ENCODE measurements at places on chromosomes 12 and 14.

- no peak for DNase-seq
Observed at GRCh38 chr14:96649327-96649601, 147.1 kb downstream of the PAPOLA start.

GRCh38 chr12:118536306-118536906 is 160.1 kb downstream of the SUDS3 start:
- no peak for DNase-seq

DNA sequence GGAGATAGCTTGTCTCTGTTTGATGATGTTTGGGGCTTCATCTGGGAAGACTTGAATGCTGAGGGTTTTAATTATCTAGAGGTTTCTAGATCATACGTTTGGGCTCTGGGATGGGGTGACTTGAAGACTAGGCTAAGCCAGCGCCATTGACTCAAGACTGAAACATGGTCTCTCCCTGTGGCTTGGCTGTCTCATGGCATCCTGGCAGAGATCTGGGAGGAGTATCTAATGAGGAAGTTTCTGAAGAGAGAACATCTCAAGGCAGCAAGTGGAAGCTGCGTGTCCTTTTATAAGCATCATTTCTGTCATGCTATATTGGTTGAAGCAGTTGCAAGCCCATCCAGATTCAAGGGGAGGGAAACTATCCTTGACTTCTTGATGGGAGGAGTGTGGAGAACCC is 104.8 kb downstream of the UNC79 start:
- no peak for DNase-seq

GRCh38 chr14:39417014-39417413 is 15.2 kb downstream of the FBXO33 start:
- DNase-seq = no peak

GRCh38 chr12:84502180-84502860 is 410.3 kb downstream of the SLC6A15 start:
- DNase-seq = no peak

DNA sequence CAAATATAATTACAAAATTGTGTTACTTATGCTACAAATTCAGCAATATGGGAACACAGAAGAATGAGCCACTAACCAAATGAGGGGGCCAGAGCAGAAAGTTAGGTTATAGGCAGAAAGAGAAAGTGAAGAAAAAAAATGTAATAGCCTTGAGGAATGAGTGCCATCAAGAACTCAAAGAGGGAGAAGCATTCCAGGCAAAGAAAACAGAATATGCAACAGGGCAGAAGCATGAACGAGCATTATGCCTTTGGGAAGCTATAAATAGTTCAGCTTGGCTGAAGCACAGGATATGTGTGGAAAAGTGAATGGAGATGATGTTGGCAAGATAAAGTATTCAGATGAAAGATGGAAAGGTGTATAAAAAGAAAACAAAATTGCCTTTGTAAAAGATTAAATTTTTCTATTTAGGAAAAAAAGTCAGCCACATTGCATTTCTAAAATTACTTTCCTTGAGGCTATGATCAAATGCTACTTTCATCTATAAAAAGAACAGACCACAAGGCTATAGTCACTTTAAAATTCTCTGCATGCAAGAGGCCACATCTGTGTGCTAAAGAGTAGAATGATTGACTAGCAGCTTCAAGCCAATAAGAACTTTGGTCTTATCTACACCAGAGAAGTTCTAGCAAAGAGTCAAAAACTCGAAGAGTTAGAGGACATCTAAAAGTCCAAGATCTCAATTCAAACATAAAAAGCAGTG is 193.6 kb upstream of the GARIN6 start:
- DNase-seq = no peak

DNA sequence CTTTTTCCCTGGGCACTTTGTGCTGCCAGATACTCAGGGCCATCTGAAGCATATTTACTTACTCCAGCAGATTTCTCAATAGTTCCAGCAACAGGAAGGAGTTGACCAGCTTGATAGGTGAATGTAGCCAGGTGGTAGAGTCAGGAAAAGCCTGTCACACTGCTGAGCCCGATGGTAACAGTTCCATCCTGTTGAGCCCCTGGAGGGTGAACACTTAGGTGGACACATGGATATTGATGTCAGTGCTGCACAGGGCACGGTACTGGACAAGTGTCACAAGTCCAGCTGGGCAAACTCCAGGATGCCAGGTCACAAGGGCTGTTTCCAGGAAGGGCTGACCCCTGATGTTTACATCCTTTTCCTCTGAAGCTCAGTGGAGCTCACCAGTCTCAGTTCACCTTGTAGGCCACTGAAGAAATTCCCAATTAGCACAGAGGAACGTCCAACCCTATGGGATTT is 2.3 kb upstream of the SMOC1 start:
- DNase-seq = no peak

- no peak for DNase-seq
Observed at GRCh38 chr12:106581543-106582248, 1.1 kb upstream of the RFX4 start.

DNA sequence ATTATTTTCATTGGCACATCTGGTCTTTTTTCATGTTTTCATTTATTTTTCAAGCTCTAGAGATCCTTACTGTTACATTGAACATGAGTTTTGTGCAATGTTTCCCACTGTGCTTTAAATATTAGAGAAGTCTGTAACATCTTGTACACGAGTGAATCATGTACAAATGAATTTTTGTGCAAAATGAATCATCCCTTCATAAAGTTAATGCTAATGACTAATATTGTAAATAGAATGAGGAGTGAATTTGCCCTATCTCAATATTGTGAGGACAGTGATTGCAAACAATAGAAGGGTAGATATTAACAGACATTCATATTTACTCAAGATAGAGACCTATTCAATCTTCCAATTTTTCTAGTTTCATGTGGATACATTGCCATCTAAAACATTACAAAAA is 463.3 kb upstream of the FOXG1 start:
- DNase-seq = no peak

GRCh38 chr12:80264386-80264785 is 165.0 kb downstream of the OTOGL start:
- DNase-seq = no peak

GRCh38 chr12:47805417-47805816 is 14.3 kb downstream of the HDAC7 start:
- no peak for DNase-seq

DNA sequence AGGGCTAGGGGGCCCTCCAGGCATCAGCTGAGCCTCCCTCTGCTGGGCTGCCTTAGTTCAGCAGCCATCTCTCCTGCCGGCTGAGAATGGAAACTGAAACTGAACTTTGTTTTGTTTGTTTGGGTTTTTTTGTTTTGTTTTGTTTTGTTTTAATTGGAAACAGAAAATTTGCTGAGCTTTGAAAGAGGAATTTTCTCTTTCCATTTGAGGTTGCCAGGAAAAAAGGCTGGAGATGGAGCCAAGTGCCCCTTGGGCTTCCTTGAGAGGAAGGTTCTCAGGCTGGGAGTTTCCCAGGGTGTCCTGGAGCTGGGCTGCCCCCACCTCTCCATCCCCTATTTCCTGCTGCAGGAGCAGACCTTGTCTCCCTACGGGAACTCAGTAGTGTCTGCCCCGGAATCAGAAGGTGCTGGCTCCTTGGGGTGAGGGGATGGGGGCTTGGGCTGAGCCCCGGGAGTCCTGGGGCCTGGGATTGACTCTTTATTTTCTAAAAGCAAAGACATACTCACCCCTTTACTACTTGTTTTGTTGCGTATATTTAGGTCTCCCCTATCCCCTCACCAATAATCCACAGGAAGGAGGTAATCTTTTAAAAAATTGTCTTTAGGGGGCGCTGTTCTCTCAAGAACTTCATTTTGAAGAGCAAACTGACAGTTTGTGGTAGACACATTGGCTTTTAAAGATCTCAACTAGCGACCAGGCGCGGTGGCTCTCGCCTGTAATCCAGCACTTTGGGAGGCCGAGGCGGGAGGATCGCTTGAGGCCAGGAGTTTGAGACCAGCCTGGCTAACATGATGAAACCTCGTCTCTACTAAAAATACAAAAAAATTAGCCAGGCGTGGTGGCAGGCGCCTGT is 21.3 kb upstream of the OASL start:
- no peak for DNase-seq

GRCh38 chr14:53655080-53655785 is 301.4 kb downstream of the BMP4 start:
- no peak for DNase-seq

DNA sequence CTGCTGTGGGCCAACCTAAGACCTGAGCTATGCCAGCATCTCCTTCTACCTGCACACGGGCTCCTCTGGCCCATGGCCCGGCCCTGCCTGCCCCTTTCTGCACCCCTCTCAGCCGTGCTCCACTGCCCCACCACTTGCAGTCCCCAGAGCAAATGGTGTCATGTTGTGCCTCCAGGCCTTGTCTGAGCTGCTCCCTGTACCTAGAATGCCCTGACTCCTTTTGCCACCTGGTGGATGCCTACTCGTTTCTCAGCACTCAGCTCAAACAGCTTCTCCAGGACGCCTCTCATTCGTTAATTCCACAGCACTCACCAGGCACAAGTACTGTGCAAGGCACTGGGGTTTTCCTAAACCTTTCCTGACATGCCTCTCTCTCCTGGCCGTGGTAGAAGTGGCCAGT is 63.2 kb upstream of the PNMA1 start:
- no peak for DNase-seq

GRCh38 chr12:121983536-121984210 is 38.0 kb upstream of the BCL7A start:
- DNase-seq = no peak

DNA sequence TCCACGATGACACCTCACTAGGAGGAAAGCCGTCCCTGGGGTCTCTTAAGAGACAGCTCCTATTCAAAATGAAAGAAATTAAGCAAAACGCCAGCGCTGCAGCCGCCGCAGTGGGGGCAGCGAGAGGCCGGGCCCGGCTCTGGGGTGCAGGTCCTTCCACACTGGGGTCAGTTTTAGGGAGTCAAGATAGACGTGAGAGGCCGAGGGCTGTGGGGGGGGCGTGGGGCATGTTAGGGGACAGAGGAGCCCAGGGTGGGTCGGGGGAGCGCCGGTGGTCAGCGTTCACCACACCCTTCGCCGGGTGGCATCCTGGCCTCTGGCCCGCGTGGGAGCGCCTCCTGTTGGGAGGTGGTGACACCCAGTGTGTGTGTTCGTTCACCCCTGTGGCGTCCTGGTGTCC is 25.7 kb downstream of the KIF26A start:
- DNase-seq = no peak

GRCh38 chr12:115176741-115177400 is 492.9 kb upstream of the TBX3 start:
- no peak for DNase-seq

- DNase-seq = no peak
Observed at GRCh38 chr12:106631797-106632196, 49.0 kb downstream of the RFX4 start.

DNA sequence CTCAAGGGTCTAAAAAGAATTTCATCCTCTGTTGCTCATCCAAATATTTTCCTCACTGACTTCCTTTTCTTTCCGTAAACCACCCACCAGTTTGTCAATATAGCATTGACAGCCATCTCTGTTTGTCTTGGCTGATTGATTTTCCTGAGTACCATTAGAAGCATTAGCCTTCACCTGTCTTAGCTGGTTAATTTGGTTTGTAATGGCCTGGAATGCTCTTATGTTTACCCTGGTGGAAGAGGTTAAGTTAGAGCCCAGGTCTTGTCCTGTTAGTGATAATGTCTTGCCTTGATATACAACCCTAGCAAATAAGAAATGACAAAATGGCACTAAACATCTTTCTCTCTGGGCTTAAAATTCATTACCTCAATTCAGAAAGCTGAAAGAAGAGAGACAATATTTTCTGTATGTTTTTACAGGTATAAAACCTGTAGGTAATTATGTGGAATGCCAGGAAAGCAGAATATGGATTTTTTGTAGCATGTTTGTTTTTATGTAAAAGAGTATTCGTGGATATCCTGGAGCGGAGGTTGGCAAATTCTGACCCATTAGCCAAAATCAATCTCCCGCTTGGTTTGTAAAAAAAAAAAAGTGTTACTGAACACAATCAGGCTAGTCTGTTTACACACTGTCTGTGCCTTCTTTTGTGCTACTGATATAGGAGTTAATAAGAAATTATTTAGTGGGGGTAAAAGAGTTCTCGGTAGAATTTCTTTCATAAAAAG is 224.4 kb upstream of the DAAM1 start:
- no peak for DNase-seq

DNA sequence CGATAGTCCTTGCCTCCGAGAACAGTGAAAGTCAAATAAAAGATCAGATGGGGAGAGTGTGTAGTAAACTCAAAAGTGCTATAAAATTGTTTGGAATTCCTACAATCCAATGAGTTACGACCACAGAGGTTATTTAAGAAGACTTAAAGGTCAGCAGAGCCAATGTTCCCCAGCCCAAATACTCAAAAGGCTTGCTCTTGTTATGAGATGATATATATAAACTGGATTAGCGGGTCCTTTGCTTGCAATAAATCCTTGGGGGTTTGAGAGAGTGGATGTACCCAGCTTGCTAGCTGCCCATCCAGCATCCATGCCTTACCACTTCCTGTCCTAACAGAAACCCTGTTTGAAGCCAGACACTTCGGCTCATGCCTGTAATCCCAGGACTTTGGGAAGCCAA is 29.0 kb upstream of the MED13L start:
- no peak for DNase-seq

DNA sequence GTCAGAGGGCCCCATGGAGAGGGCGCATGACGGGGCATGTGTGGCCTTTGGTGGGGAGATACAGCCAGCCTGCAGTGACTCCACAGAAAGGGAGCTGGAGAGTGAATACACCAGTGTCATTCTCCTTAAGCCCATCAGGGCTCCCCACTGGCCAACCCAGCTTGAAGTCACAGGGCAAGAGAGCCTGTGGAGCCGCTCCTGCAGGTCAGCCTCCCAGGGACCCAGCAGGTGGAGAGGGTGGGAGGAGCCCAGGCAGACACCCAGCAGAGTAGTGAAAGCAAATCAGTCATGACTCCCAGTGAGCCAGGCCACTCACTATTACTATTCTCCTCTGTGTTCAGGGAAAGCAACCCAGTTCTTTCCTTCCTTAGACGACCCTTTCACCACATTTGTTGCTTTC is 110.0 kb upstream of the CPM start:
- DNase-seq = no peak

DNA sequence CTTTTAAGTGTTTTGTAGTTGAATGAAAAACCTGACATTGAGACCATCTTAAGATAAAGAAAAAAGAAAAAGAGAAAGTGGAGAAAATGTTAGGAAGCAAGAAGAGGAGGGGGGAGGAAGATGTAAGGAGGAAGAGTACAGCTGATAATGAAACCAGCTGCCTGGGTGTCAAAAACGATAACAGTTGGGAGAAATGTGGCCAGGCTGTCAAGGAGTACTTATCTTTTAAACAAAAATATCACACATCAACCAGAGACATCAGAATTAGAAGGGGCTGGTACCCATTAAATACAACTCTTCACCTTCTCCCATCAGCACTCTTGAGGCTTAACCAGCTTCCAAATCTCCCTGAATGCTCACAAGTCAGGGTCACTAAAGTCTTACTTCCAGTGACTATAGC is 4.5 kb downstream of the SLC11A2 start:
- no peak for DNase-seq
